ENCODE measurements at places on chromosomes 16 and 17. TPM values are rescaled to one million over a fixed set of nuclear protein-coding genes. Genes with fewer than 3 reads are reported as not detected.

THAP11 gene
- 41.1 TPM for total RNA-seq

TRAF4 gene
- total RNA-seq, result 85.4 TPM

RNFT1 gene
- 12.8 TPM for total RNA-seq

CSH2 gene
- total RNA-seq, result not detected

CLEC18B gene
- total RNA-seq, result 0.35 TPM

FBXO39 gene
- not detected for total RNA-seq

SEPTIN1 gene
- 1.9 TPM for total RNA-seq

CES1 gene
- total RNA-seq, result 37.3 TPM

NOG gene
- total RNA-seq, result 0.78 TPM

CSHL1 gene
- total RNA-seq, result not detected

NTHL1 gene
- 50.8 TPM for total RNA-seq

TP53TG3D gene
- 1.3 TPM for total RNA-seq

SLC47A1 gene
- 22.3 TPM for total RNA-seq

C17orf107 gene
- 0.28 TPM for total RNA-seq

PLXDC1 gene
- 0.12 TPM for total RNA-seq

TNFRSF17 gene
- not detected for total RNA-seq

ENO3 gene
- total RNA-seq, result 45.6 TPM

UMOD gene
- not detected for total RNA-seq

OMG gene
- not detected for total RNA-seq

C16orf89 gene
- total RNA-seq, result not detected

HSD11B2 gene
- total RNA-seq, result 2.4 TPM
